ENCODE measurements at places on chromosomes 5 and 9.

- no peak for DNase-seq
These were observed 17.6 kb downstream of the TNFAIP8 start for GRCh38 chr5:119373449-119373858.

DNA sequence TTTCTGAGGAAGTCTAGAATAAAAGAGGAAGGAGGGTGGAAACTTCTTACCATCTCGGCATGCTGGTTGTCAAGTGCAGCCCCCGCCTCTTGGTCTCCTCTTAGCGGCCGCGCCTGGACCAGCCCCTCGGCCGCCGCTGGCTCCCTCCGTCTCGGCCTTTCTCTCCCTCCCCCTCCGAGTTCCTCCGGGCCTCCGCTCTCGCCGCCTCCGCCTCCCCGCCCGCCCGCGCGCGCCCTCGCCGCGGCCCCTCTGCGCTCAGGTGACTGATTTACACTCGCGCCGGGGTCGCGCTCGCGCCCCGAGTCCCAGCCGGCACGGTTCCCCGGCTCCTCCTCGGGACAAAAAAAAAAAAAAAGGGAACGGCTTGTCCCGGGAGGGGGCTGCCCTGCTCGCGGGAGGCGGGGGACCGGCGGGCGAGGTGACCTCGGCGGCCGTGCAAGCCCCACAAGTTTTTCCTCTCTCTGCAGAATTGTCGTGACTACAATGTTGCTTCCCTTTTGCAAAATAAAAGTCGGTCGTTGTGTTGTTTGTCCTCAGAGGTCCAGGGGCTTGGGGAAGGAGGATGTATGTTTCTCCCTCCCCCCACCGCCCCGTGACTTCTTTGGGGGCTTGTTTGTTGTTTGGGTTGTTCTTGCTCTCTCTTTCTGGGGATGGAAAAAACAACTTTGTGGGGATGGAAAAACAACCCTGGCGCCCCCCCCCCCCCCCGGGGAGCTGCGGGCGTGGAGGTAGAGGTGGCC lies at the start of gene BNC2:
Gene BNC2 (minus strand): TSS at position 75 of the 740 bp plus-strand sequence. CDS start 22 bp downstream, at position 53.
- peak; percentile 68 for DNase-seq

DNA sequence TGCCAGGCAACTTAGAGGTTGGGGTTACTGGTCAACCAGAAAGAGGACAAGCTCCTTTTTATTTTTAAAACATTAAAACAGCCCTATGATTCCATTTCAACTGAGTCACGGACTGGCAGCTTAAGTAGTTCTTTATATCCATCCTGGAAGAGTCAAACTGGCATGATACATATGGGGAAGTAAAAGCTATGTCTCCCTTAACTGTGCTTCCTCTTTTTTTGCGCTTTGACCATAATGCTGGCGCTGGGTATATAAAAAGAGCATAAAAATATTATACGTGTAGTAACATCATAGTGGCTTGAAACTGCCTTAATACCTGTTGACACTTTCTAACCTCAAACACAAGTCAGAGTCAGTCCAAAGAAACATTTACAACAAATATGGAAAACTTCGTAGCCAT lies 274.4 kb downstream of the CSNK1G3 start:
- no peak for DNase-seq

DNA sequence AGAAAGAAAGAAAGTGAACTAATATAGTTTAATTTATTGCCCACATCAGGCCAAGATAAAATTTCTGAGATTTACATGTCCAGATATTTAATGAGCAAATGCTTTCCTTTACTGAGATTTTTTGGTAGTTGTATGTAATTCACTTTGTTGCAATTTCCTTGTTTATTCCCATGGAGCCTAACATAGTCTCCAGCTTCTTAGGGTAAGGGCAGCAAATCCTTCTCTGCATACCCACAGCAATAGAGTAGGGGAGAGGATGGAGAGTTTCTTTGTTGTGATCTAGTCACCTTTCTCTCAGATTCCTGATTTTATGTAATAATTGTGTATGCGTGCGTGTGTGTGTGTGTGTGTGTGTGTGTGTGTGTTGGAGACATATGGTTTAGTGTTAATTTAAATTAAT lies 51.6 kb upstream of the DPYSL3 start:
- DNase-seq: no peak

DNA sequence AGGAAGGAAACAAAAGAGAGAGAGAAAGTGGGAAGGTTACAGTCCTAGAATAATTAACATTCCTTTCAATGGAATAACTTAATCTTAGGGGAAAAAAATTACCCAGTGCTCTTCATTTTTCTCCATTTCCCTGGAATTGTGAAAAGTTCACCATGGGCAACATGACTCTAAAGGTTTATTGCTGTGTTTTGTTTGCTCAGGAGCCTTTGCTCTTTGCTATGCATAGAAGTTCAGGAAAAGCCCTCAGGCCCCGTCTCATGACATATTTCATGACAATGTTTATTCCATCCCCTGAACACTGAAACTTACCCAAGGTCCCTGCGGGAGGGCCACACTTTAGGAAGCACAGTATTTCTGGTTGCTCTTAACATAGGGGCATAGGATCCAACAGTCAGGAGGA lies 9.8 kb upstream of the CTSL start:
- DNase-seq: no peak

DNA sequence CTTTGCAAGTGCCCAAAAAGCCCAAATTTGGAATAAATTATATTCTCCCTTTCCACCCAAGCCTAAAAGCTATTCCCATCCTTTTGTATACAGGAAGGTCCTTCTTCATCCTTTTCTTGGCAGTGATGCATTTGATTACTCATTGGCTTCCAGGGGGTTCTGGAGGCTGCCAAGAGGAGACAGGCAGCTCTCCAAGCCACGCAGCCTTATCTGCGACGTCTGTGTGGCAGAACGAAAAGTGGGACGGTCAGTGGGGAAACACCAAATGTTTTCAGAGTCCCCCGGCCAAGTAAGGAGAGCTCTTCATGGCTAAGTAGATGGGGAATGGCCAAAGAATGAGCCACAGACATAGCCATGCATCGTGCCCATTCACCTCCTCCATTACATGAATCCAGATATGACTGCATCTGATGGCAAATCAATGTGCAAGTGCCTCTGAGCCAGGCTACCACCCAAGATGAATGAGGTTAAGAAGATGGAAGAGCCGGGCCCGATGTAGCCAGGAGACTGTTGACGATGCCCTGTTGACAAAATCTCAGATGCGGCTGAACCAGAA lies 12.1 kb downstream of the ADAM19 start:
- peak; percentile 77 for DNase-seq
